Nasal cavity respiratory epithelium epithelial cell of viscerocranial mucosa (primary cell): ENCODE measurements at places on chromosomes 12 and 14. TPM values are rescaled to one million over a fixed set of nuclear protein-coding genes. Genes with fewer than 3 reads are reported as not detected.

The TMTC3 gene
- 57.8 and 58.6 TPM in 2 replicates for total RNA-seq

The SERPINA9 gene
- not detected in 2 replicates for total RNA-seq

The SPATS2 gene
- 29.0 and 35.2 TPM in 2 replicates for total RNA-seq

The OSGEP gene
- total RNA-seq, result 15.0 and 17.6 TPM in 2 replicates

The CNOT2 gene
- 118 and 179 TPM in 2 replicates for total RNA-seq

The PPM1H gene
- total RNA-seq, result under 0.01 and 5.0 TPM in 2 replicates

The A2M gene
- not detected in 2 replicates for total RNA-seq

The IL26 gene
- total RNA-seq, result not detected in 2 replicates

The PRIMA1 gene
- total RNA-seq, result under 0.01 TPM in 1 of 2 replicates, not detected in the other

The GLT1D1 gene
- not detected in 2 replicates for total RNA-seq
